ENCODE measurements at places on chromosomes 1 and 21.

DNA sequence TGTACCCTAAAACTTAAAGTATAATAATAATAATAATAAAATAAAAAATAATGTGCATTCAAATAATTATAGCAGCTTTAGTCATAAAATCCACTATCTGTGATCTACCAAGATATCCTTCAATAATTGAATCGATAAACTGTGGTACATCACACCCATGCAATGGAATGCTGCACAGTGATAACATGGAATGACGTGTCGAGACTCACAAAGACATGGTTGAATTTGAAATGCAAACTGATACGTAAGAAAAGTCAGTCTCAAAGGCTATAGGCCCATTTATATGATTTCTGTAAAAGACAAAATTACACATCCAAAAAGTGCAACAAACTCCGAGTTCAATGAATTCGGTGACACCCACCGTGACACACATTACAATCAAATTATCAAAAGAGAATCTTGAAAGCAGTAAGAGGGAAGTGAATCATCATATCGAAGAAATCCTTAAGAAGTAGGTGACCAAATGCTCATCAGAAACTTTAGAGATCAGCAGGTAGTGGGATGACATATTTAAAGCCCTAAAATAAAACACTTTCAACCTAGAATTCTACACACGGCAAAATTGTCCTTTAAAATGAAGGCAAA, 5.2 kb upstream of the SPRR2E start:
- no peak for DNase-seq

- DNase-seq, result no peak
These were observed 63.1 kb downstream of the NIBAN1 start for GRCh38 chr1:184911103-184911745.

DNA sequence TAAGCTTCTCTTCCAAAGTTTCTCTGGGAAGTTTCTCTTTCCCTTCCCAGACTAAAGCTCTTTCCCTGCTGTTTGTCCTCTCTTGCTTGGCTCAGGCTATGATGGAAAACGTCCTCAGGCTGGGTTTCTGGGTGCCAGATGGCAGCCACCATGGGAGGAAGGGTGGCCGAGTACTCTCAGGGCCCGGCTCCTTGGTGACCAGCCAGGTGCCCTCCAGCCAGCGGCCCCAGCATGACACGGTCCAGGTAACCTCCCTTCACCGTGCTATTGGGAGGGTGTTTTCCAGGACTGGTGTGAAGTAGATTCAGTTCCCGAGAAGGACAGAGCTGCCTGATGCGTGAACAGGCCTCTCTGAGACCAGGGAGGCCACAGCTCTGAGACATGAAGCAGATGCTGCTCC, 60.3 kb downstream of the KIF26B start:
- no peak for DNase-seq

- no peak for DNase-seq
These were observed 35.7 kb upstream of the THEM4 start for GRCh38 chr1:151944857-151945575.

DNA sequence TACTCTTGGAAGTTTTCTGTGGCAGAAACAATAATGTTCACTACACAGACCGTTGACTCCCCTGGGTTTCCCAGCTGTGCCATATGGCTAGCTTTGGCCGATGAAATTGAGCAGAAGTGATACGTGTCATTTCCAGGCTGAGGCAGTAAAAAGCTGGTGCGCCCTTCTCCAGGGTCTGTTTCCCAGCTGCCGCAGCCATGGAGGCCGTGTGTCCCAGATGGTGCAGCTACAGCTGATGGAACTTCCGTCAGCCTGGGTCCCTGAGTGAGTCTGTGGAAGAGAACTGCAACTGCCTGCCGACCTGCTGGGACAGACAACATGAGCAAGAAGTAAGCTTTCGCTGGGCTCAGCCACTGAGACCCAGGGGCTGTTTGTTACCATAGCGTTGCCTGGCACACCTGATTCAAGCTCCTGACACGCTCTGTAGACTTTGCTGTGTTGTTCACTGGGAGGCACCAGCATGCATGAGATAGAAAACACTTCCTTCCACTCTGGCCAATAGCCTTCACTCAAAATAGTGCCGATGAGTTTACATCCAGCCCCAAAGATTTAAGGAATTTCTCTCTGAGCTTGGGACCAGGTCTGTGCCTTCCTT, 116.3 kb upstream of the SLC25A33 start:
- DNase-seq, result no peak
